ENCODE measurements at places on chromosomes 11 and 22.

DNA sequence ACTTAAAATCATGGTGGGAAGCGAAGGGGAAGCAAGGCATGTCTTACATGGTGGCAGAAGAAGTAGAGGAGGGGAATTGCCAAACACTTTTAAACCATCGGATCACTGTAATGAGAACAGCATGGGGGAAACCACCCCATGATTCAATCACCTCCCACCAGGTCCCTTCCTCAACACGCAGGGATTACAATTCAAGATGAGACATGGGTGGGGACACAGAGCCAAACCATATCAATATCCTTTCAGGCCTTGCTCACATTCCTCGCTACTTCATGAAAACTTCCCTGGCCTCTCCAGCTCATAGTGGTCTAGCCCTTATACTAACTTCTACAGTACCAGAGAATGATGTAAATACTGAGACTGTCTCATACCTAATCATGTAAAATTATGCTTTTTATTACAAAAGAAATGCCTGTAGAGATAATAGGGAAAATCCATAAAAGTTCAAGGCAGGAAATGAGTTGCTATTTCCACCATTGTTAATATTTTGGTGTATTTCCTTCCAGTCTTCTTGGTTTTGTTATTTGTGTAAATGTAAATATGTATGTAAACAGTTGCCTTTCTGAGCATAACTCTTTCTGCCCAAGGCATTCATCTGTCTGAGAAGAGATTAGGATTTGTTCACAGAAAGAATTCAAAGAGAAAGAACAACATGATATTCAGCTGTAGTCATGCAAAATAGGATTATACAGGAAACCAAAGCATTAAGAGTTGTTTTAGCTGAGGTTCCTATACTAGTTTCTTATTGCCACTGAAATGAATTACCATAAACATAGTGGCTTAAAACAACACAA lies 104.3 kb upstream of the LDLRAD3 start:
- no peaks in the 10 kb centered on the region for H3K36me3 ChIP-seq
- DNase-seq = no peak
- no peak overlapping the region for H3K4me3 ChIP-seq
- H3K4me1 ChIP-seq = no peaks in the 10 kb centered on the region

DNA sequence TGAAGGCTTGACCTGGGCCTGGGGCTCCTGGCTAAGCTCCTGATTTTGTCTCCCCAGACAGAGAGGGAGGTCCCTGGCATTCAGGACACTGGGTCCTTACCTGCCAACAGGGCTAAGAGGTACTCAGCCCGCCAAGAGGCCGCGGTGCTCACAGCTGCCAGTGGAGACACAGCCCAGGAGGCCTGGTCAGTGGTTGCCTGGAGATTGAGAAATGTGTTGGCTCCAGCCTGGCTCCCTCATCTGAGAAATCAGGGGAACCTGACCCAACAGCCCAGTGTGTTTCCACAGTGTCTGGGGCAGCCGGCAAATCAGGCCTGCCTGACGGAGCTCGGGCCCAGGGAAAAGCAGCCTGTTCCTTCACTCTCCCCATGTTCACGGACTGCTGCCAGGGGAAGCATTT lies 79.4 kb upstream of the NAV2 start:
- no peaks in the 10 kb centered on the region for H3K4me1 ChIP-seq
- no peaks in the 10 kb centered on the region for H3K27me3 ChIP-seq
- H3K4me3 ChIP-seq = no peak overlapping the region
- no peaks in the 10 kb centered on the region for H3K36me3 ChIP-seq

- no peaks in the 10 kb centered on the region for H3K4me1 ChIP-seq
- H3K27me3 ChIP-seq = no peaks in the 10 kb centered on the region
- no peak overlapping the region for H3K4me3 ChIP-seq
- H3K36me3 ChIP-seq = no peaks in the 10 kb centered on the region
- no peak for DNase-seq
Measured at GRCh38 chr11:34029176-34029575, 22.4 kb upstream of the CAPRIN1 start.

- H3K27ac ChIP-seq = no peak overlapping the region
- H3K4me1 ChIP-seq = peaks cover 5% of the 10 kb centered on the region
- H3K4me3 ChIP-seq = no peak overlapping the region
- H3K27me3 ChIP-seq = no peaks in the 10 kb centered on the region
- no peaks in the 10 kb centered on the region for H3K36me3 ChIP-seq
Measured at GRCh38 chr11:66983275-66983924, 8.3 kb downstream of the C11orf86 start.

- H3K36me3 ChIP-seq = no peaks in the 10 kb centered on the region
- H3K27ac ChIP-seq = no peak overlapping the region
- no peak overlapping the region for H3K4me3 ChIP-seq
- no peak for DNase-seq
- no peaks in the 10 kb centered on the region for H3K27me3 ChIP-seq
Measured at GRCh38 chr11:108915666-108916065, 250.8 kb downstream of the DDX10 start.

DNA sequence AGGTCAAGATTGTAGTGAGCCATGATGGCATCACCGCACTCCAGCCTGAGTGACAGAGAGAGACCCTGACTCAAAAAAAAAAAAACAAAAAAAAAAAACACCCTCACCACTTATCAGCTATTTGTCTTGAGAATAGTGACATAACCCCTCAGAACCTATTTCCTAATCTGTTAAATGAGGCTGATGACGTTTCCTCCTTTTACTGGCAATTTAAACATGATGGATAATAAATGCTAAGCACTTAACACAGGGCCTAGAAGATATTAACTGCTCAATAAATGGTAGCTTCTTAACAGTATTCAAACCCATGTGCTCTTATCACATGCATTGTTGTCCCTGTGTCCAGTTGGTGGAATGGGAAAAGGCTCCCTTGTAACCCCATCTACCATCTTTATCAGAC lies 34.6 kb downstream of the LIMK2 start:
- H3K4me3 ChIP-seq = no peak overlapping the region
- DNase-seq = no peak

- H3K27ac ChIP-seq = no peak overlapping the region
- H3K36me3 ChIP-seq = no peaks in the 10 kb centered on the region
- no peak overlapping the region for H3K4me3 ChIP-seq
Measured at GRCh38 chr11:79290761-79291160, 150.1 kb downstream of the TENM4 start.

DNA sequence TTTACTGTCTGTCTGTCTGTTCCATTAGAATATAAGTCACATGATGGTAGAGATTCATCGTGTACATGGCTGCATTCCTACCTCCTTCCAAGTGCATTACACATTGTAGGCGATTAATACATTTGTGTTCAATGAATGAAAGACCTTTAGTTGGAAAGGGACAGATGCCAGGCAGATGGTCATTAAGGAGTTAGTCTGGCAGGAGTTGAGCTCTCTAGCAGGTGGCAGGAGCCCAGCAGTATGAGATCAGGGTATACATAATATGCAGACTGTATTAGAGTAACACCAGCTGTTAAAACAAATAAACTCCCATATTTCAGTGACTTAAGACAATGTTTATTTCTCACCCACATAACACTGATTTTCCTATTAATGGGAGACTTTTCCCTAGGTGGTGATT lies 147.7 kb upstream of the LARGE1 start:
- no peaks in the 10 kb centered on the region for H3K27me3 ChIP-seq
- H3K4me3 ChIP-seq = no peak overlapping the region
- no peak overlapping the region for H3K27ac ChIP-seq
- no peaks in the 10 kb centered on the region for H3K36me3 ChIP-seq

GRCh38 chr11:64208086-64208795 lies 1.7 kb downstream of the FERMT3 start:
- H3K4me1 ChIP-seq = no peaks in the 10 kb centered on the region
- H3K27me3 ChIP-seq = no peaks in the 10 kb centered on the region
- peak overlapping the region; percentile 61 for H3K27ac ChIP-seq
- H3K4me3 ChIP-seq = no peak overlapping the region
